ENCODE measurements at places on chromosomes 4 and X.

DNA sequence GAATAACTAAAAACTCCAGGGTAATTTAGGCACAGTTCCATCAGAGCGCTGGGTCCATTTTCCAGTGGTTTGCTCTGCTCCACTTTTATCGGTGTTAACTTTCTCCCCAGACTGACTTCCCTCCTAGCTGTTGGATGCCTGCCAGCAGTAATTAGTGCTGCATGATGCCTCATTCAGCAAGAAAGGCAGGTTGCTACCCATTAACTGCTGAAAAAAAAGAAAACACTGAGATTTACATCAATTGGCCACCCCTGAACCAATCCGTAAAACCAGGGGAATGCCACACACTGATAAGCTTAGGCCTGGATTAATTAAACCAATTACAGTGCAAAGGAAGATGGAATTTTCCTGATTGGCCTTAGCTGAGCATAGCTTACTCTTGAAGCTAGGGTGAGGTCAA lies 182.4 kb upstream of the CXXC4 start:
- DNase-seq: no peak

DNA sequence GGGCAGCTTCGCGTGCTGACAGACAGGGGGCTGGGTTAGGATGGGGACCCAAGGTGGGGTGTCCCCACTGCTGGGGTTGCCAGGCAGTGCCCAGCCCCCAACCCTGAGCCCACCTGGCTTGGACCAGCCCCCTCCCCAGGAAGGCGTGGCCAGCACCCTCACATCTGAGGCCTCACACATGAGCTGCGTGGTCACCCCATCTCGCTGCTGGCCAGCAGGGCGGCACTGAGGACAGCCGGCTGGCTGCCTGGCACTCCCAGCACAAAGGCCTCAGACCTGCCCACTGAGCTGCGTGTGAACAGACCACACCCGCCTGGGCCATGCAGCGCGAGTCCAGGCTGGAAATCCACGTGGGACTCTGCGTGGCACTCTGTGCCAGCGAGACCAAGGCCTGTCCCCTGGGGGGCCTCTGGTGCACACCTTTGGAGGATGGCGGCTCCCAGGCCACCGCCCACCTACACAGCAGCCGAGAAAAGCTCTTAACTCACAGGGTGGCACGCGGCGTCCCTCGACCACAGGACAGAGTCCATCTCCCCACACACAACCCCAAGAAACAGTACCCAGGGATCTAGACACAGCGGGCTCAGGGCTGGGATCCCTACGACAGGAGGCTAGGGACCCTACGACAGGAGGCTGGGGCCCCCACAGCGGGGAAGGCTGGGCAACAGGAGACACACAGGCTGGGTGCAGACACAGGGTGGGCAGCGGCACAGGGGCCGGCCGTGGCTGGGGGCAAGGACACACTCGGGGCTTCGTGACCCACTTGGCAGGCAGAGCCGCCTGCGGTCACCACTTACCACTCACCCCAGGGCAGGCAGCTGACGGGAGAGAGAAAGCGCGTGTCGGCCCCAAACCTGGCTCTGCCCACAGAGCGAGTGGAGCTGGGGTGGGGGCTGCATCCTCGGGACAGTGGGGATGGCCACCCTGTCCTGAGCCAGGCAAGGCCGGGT lies 9.8 kb downstream of the DGKQ start:
- no peak for DNase-seq

- DNase-seq: peak; percentile 4
These were observed 356.1 kb downstream of the HNRNPD start for GRCh38 chr4:82017680-82018079.

DNA sequence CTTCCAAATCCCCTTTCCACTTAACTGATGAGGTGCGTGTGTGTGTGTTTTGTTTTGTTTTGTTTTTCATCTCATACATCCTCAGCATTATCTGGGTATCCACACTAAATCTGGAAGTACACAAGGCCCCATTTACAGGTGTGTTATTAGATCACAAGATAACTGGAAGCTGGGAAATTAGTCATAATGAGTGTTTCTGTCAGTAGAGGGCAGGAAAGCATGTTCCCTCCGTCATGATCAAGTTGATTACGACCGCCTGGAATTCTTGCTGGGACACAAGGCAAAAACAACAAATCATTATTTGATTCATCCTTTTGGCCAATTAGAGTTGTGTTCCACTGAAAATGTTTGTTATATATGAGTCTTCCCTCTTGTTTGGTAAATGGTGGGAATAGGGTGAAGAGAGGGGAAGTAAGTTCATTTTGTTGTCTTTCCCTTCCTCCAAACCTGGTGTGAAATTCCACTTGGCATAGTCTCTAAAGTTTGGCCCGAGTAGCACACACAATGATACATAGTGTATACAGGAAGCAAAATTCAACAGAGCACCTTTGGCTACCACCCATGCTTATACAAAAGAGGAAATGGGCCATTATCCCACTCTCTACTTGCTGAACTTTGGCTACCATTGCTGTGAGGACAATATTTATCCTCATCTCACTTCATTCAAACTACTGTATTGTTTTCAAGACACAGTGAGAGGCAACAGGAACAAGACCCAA lies 33.3 kb upstream of the TLL1 start:
- DNase-seq: no peak

GRCh38 chr4:73676861-73677323 lies 56.7 kb upstream of the RASSF6 start:
- no peak for DNase-seq
